Astrocyte (in vitro differentiated cells and primary cell): ENCODE measurements at places on chromosomes 12 and 14.

DNA sequence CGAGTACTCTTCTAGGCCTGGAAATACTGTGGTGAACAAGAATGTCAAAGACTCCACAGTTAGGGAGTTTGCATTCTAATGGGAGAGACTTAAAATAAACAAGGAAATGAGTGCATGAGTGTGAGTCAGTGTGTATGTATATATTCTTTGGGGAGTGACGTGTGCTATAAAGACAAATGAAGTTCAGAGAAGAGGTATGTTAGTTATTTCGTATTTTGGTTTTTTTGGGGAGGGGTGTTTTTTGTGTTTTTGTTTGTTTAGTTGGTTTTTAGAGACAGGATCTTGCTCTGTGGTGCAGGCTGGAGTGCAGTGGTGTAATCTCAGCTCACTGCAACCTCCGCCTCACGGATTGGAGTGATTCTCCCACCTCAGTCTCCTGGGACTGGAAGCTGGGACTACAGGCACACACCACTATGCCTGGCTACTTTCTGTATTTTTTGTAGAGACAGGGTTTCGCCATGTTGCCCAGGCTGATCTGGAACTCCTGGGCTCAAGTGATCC lies 74.3 kb downstream of the SRGAP1 start:
- no peak overlapping the region for H3K4me3 ChIP-seq
- H3K36me3 ChIP-seq, result no peaks in the 10 kb centered on the region
- H3K27me3 ChIP-seq, result no peaks in the 10 kb centered on the region

- no peak for DNase-seq
- no peaks in the 10 kb centered on the region for H3K27me3 ChIP-seq
These were observed 30.5 kb downstream of the DPF3 start for GRCh38 chr14:72863216-72864006.

GRCh38 chr12:26119391-26119989 lies 5.3 kb downstream of the BHLHE41 start:
- H3K4me1 ChIP-seq, result peaks cover 24% of the 10 kb centered on the region
- H3K27ac ChIP-seq, result no peak overlapping the region
- peak; percentile 61 for DNase-seq
- H3K27me3 ChIP-seq, result peaks cover 4% of the 10 kb centered on the region
- no peaks in the 10 kb centered on the region for H3K36me3 ChIP-seq

- no peaks in the 10 kb centered on the region for H3K36me3 ChIP-seq
- H3K4me1 ChIP-seq, result peaks cover 8% of the 10 kb centered on the region
- DNase-seq, result peak; percentile 57
- peak overlapping the region; percentile 15 for H3K27ac ChIP-seq
These were observed 24.1 kb downstream of the NTN4 start for GRCh38 chr12:95766356-95767019.

DNA sequence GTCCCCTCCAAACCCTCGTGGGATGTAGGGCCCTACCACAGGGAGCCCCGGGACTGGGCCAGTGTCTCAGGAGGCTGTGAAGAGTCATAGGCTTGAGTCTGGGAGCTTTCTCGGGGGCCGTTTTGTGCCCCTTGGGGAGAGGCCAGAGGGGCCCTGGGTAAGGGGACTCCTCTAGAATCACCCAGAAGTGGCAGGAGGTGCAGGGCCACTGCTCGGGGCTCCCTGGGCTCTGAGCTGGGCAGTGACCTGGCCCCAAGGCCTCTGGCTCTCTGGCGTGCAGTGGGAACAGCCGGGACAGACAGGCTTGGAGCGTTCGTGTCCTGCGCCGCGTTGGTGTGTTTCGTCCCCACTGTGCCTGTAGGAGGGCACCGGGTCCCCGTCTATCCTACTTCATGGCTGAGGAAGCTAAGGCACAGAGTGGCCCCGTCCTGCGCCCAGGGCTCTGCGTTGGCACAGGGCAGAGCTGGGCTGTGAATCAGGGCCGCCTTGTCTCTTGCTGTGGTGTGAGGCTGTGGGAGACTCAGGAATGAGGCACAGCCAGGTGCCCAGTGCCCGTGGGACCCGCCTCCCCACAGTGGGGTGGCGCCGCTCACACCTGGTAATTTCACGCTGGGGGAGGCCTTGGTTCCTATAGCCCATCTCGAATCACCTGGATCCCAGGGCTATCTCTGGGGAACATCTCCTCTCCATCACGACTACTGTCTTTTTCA lies 23.8 kb upstream of the KIF26A start:
- no peak overlapping the region for H3K4me3 ChIP-seq
- no peak overlapping the region for H3K27ac ChIP-seq
- peaks cover 5% of the 10 kb centered on the region for H3K27me3 ChIP-seq
- DNase-seq, result no peak

DNA sequence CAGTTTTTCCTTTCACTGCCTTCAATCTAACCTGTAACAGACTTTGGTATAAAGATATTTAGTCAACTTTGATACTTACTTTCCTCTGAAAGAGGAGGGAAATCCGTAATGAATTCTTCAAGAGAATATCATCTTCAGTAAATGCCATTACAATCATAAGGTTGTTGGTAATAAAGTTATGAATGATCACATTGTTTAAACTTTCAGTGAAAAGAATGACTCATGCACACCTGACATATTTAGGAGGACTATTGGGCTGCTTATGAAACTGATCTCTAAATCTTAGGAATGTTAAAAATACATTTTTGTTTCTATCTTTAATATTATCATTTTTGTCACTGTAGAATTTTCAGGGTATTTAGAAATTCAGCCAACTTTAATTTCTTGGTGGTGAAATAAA lies 474.7 kb downstream of the SLC16A7 start:
- no peak overlapping the region for H3K27ac ChIP-seq
- H3K4me3 ChIP-seq, result no peak overlapping the region
- no peaks in the 10 kb centered on the region for H3K27me3 ChIP-seq
- H3K4me1 ChIP-seq, result no peaks in the 10 kb centered on the region

DNA sequence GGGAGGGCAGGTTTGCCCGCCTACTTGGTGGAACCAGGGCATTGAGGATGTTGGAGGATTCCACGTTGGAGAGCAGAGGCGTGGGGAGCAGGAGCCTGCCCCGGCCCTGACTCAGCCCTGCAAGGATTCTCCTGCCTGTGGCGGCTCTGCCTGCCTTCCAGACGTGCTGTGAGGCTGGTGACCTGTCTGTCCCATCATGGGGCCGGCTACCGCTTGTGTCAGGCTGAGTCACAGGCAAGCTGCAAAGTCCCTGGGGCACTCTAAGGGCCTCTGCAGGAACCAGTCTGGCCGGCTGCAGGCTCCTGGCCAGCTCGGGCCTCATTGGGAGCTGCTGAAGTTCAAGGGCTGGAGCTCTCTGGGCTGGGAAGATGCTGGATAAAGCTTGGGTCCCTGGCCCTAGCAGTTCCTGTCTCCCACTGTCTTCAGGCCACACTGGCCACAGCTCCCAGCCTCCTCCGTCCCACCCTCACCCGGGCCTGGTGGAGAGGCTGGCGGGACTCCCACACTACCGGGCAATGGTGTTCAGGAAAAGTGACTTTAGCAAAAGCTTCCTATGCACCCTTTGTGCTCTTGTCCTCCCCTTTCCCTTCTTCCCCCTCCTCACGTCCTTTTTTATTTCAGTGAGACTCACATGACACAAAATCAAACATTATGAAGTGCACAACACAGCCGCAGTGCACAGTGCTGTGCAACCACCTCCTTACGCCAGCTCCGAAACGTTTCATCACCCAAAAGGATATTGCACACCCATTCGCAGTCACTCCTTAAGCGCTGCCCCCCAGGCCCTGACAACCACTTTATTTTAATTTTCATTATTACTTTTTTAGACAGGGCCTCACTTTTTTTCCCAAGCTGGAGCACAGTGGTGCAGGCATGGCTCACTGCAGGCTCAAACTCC lies 22.0 kb upstream of the ULK1 start:
- peaks cover 17% of the 10 kb centered on the region for H3K4me1 ChIP-seq
- H3K36me3 ChIP-seq, result no peaks in the 10 kb centered on the region
- H3K27ac ChIP-seq, result peak overlapping the region; percentile 48
- peak; percentile 60 for DNase-seq
- no peaks in the 10 kb centered on the region for H3K27me3 ChIP-seq

DNA sequence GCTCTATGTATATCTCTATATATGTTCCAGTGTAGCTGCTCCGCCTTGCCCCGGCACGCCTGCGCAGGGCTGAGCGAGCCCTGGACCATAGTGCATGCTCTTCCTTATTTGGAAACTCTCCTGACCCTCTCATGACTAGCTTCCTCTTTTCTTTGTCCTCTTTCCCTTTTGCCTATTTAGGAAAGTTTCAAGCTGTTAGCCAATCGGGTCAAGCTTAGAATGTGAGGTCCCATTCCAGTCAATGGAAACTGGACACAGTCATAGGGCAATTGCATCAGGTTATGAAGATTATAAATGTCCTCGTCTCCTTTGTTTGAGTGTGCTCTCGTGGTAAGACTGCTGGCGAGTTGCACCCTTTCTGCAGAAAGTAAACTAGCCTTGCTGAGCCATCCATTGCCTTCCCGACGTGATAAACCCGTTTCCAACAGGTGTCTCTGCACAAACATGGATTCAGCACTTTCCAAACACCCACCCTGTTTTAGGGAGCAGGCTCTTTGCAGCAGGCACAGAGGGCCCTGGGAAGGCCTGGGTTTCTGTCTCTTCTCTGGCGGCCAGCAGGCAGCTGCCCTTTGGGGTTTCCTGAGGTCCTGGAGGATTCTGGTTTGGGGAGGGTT lies 30.9 kb downstream of the CCDC92 start:
- H3K4me1 ChIP-seq, result peaks cover 27% of the 10 kb centered on the region
- no peaks in the 10 kb centered on the region for H3K27me3 ChIP-seq
- H3K27ac ChIP-seq, result peak overlapping the region; percentile 81
- H3K36me3 ChIP-seq, result peaks cover 1% of the 10 kb centered on the region
- no peak for DNase-seq
- no peak overlapping the region for H3K4me3 ChIP-seq

- H3K27me3 ChIP-seq, result no peaks in the 10 kb centered on the region
- H3K4me3 ChIP-seq, result no peak overlapping the region
- H3K36me3 ChIP-seq, result no peaks in the 10 kb centered on the region
- DNase-seq, result no peak
These were observed 23.8 kb downstream of the MAP3K9 start for GRCh38 chr14:70785556-70785955.

DNA sequence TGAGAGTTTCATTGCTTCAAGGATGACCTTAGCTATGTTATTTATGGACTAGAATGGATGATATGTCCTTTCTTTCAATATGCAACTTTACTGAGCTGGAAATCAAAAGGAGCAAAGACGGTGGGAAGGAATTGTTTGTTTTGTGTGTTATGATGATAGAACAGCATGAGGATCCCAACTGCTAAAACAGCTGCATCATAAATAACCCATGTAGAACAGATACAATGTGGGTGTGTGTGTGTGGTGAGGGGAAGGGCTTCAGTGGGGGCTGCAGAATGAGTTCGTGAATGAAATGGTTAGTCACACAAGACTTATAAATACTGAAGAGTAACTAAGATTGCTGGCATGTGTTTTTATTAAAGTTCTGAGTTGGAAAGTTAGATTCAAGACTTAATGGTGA lies 80.1 kb downstream of the DACT1 start:
- DNase-seq, result peak; percentile 31
- H3K27ac ChIP-seq, result no peak overlapping the region
- H3K36me3 ChIP-seq, result no peaks in the 10 kb centered on the region
- H3K4me1 ChIP-seq, result peaks cover 4% of the 10 kb centered on the region

- peaks cover 5% of the 10 kb centered on the region for H3K27me3 ChIP-seq
- H3K4me1 ChIP-seq, result no peaks in the 10 kb centered on the region
- H3K27ac ChIP-seq, result no peak overlapping the region
- H3K4me3 ChIP-seq, result no peak overlapping the region
These were observed 93.6 kb downstream of the STAB2 start for GRCh38 chr12:103680591-103681141.

DNA sequence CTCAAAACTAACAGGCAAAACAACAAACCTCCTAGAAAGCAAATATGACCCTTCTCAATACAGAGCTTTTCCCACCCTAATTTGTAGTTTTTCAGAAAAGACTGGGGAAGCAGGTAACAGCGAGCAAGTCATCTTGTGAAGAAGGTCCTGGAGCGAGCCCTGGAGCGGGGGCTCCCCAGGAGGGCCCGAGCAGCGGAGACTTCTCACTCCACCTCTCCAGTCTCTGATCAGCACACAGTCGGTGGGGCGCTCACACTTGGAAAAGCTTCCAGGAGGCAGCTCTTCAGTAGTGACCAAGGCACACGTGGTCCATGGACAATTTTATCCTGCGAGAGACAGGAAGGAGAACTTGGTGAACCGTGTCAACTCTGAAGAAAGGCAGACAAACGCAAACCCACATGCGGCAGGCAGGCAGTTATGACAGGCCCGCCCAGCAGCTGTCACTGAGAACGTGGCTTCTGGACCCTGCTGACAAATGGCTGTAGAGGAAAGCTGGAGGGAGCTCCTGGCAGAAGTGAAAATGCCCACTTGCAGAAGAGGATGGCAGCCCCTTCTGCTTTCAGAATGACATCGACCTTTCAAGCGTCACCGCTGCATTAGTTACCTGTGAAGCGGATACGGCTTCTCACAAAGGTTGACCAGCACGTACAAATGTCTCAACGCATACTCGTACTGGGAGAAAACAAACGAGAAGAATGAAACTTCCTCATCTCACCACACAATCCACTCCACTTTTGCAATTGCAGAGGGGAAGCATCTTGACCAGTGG lies 44.2 kb downstream of the LGMN start:
- H3K27me3 ChIP-seq, result no peaks in the 10 kb centered on the region
- peaks cover 6% of the 10 kb centered on the region for H3K4me1 ChIP-seq
- no peak overlapping the region for H3K27ac ChIP-seq
- H3K4me3 ChIP-seq, result no peak overlapping the region
- peaks cover 3% of the 10 kb centered on the region for H3K36me3 ChIP-seq

DNA sequence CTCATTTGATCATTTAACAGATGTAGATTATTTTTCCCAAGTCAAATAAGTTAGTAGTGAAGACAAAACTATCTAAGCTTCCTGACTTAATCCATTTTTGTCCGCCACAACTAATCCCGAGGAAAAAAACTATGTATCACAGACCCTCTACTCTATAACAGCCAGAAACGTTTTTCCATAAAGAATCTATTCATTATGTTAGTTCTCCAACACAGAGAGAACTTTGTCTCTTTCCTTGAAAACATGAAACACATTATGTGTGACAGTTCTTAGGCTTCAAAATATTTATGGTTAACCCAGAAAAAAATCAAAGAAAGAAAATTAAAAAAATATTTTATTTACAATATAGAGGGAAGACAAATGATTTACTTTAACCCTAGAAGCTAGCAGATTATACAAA lies 100.1 kb downstream of the PLEKHG7 start:
- peaks cover 19% of the 10 kb centered on the region for H3K36me3 ChIP-seq
- no peak for DNase-seq
- H3K4me1 ChIP-seq, result no peaks in the 10 kb centered on the region
- no peaks in the 10 kb centered on the region for H3K27me3 ChIP-seq
- no peak overlapping the region for H3K4me3 ChIP-seq

DNA sequence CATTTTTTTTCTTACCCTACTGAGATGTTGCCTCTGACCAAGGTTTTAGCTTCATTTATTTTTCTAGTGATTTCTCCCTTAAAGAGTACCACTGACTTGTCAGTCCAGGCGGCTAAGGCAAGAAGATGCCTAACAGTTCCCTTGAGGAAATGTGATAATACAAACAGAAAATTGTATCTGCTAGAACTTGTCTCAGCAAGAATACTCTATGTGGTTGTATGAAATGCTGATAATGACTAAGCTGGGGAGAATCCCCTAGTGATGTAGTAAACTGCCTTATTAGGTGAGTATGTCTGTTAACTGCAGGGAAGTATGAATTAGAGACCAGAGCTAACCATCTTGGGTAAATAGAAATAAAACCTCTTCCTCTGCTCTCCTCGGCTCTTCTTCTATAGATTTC lies 6.7 kb downstream of the C12orf54 start:
- peak; percentile 10 for DNase-seq
- H3K36me3 ChIP-seq, result no peaks in the 10 kb centered on the region
- H3K4me3 ChIP-seq, result no peak overlapping the region
- H3K27ac ChIP-seq, result no peak overlapping the region
- no peaks in the 10 kb centered on the region for H3K4me1 ChIP-seq
- no peaks in the 10 kb centered on the region for H3K27me3 ChIP-seq

GRCh38 chr12:95646781-95647190 lies 95.5 kb upstream of the USP44 start:
- no peak overlapping the region for H3K4me3 ChIP-seq
- peak overlapping the region; percentile 49 for H3K27ac ChIP-seq
- peak; percentile 79 for DNase-seq
- peaks cover 12% of the 10 kb centered on the region for H3K4me1 ChIP-seq
- no peaks in the 10 kb centered on the region for H3K36me3 ChIP-seq
- no peaks in the 10 kb centered on the region for H3K27me3 ChIP-seq
